Nucleus accumbens (tissue), 56 donors: ENCODE measurements at places on chromosomes 5 and 9.
A peak's percentile ranks its signal among the peaks of the same experiment; 100 is the strongest.

DNA sequence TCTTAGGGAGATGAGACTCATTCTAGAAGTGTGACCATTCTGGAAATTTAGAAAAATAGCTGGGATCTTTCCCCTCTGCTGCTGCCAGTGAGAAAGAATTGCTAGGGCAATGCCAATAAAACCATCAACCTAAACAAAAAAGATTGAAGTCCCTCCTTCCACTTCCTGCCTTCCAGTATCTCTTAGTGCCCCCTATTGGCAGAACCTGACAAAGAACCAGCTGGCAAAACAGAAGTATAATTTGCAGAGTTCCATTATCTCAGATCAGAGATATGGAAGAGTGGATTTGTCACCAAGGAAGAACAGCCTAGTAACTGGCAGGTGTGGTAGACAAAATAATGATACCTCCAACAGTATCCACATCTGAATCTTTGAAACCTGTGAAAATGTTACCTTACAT lies 13.8 kb upstream of the PLCXD3 start:
- DNase-seq: no peak

- no peak for DNase-seq
These were observed 3.0 kb upstream of the PCDH1 start for GRCh38 chr5:141880961-141881801.

- DNase-seq: no peak
These were observed 49.8 kb downstream of the LSM11 start for GRCh38 chr5:157793301-157793700.

DNA sequence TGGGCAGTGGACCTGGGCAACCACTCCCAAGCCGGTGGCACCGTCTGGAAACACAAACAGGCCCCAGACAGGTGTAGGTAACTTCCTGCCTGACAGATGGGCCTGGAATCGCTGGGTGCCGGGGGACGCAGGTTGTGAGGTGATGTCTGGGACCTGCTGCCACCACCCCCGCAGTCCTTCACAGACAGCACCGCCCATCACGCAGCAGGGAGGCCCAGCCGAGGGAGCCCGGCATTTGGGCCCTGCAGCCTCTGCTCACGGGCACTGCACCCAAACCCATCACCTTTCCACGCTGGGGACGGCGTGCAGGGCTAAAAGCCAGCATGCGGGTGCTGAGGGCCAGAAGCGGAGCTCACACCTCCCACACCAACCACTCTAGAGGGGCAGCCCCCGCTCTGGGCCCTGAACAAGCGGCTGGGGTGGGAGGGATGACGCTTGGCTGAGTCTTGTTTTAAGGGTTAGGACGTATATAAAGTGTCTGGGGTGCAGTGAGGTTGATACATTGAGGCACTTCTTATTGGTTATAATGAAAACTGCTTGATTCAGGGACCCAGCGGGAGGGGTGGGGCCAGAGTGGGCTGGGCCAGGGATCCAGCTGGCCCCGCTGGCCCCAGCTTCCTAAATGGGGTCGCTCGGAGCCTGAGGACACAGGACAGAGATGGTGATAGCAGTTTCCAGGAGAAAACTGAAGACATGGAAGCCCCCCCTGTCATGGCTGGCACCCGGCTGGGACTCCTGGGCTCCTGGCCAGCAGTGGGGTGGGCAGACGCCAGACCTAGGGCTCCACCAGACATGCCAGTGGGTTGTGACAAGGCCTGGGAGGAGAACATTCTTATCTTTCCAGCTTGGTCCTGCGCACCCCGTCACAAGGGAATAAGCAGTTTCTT lies 11.3 kb downstream of the MYMK start:
- DNase-seq: peak; percentile 23

DNA sequence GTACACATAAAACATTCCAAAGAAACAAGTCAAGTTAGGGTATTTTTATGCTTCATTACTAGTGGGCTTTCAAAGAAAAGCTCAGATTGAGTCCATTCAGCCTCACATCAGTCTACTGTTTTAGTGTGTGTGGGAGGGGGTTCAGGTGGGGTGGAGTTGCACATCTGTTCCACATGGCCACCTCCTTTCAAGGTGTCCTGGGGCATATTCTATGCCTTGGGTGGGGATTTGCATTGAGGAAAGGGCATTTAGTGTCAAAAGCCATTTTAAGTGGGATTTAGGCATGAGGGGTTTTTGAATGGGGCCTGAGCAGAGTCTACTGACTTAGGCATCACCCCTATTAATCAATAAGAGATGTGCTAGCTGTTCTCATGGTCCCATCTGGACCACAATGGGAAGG lies 983.1 kb downstream of the TLE4 start:
- DNase-seq: no peak

- no peak for DNase-seq
These were observed 33.0 kb downstream of the VAV2 start for GRCh38 chr9:133959171-133959570.

- no peak for DNase-seq
These were observed 54.8 kb downstream of the SV2C start for GRCh38 chr5:76137887-76138542.

DNA sequence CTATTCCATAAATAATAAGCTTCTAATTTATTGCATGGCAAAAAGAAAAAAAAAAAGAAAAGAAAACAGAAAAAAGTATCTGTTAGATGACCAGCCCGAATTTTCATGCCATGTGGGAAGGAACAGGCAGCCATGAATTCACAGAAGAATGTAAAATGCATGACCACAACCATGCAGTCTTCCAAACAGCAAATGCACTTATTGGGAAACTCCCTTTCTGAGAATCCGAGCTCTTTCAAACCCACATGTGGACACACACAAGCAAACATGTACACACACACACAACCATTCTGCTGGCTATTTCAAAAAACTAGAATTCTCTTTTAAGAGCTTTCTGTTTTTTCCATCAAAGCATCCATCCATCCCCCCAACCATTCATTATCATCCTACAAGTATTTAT lies 236.1 kb downstream of the DNAH5 start:
- DNase-seq: no peak

- DNase-seq: no peak
These were observed 153.6 kb downstream of the DTWD2 start for GRCh38 chr5:118834710-118835109.

- no peak for DNase-seq
These were observed 62.9 kb upstream of the IL17B start for GRCh38 chr5:149441986-149442385.

- no peak for DNase-seq
These were observed 22.2 kb upstream of the EEIG1 start for GRCh38 chr9:128002959-128003358.

GRCh38 chr5:7673658-7674057 lies 177.3 kb downstream of the CFAP90 start:
- DNase-seq: no peak

DNA sequence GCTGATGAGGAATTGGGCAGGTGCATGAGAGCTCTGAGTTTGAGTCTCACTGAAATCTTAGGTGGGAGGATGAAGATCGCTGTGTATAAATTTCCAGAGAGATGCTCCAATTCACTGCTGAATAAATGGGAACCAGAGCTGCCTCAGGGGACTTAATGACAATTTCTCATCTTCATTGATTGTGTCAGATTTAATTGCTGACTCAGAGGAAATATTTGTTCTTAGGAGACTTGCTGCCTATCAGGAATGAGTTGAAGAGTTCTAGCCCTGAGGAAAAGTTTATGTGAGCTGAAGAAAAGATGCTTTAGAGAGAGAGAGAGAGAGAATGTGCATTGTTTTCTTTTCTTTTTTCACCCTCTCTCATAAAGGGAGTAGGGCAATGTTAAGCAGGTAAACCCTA lies 827.5 kb upstream of the WWC1 start:
- no peak for DNase-seq

DNA sequence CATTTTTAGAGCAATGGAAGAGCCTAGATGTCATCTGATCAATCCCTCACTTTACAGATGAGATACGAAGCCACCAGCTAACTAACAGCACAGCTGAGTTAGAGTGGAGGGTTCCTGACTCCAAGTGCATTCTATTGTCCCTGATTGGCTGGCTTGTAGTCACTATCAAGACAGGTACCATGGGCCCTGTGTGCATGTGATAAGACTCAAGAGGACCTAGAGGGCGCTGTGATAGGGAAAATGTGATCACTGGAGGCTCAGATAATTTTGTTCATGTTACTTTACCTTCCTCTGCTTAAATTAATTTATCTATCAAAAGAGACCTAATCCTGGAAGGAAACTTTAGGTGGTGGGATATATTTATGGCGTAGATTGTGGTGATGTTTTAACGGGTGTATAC lies 19.5 kb upstream of the SNAPC3 start:
- DNase-seq: no peak

GRCh38 chr5:108379722-108380530 lies 2.0 kb downstream of the FBXL17 start:
- DNase-seq: no peak

- DNase-seq: no peak
These were observed 1.7 kb downstream of the TPM2 start for GRCh38 chr9:35687972-35688557.

GRCh38 chr5:37774912-37775483 lies 64.8 kb downstream of the GDNF start:
- no peak for DNase-seq

DNA sequence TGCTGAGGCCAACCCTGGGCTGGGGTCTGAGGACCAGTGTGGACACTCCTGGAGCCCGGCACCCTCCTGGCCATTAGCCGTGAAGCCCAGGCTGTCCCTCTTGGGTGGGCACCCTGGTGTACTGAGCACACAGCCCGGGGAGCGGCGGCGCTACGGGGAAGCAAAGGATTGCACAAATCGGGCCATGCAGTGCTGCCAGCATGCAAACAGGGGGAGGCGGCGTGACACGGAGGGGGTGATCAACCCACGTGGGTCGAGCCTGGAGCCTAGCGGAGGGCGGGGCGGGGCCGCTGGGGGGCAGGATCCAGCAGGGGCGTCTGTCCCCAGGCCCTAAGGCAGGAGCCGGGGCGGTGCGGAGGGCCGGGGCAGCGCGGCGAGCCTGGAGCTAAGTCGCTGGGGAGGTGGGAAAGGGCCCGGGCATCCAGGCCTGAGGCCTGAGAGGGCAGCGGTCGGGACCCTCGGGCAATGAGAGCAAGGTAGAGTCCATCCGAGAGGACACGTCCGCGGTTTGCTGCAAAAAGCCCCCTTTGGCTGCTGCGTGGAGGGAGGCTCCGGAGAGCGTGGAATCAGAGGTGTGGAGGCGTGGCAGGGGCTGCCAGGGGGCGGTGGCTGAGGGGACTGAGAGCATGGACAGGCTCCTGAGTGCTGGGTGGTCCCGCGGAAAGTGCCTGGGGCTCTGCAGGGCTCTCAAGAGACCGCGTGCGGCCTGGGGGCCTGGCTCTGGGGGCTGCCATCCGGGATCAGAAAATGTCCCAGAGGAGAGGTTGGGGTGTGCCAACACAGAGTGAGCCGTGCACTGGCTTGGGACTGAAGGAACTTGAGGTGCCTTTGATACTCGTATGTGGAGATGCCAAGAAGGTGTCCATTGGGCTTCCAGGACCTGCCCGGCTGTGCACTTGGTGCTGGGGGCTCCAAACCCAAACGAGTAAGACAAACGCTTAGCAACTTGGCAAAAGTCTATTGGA lies 94.2 kb downstream of the BARX1 start:
- no peak for DNase-seq

- no peak for DNase-seq
These were observed 120.6 kb upstream of the CCDC112 start for GRCh38 chr5:115417076-115417475.

GRCh38 chr5:43840424-43841125 lies 237.6 kb downstream of the NNT start:
- DNase-seq: no peak

DNA sequence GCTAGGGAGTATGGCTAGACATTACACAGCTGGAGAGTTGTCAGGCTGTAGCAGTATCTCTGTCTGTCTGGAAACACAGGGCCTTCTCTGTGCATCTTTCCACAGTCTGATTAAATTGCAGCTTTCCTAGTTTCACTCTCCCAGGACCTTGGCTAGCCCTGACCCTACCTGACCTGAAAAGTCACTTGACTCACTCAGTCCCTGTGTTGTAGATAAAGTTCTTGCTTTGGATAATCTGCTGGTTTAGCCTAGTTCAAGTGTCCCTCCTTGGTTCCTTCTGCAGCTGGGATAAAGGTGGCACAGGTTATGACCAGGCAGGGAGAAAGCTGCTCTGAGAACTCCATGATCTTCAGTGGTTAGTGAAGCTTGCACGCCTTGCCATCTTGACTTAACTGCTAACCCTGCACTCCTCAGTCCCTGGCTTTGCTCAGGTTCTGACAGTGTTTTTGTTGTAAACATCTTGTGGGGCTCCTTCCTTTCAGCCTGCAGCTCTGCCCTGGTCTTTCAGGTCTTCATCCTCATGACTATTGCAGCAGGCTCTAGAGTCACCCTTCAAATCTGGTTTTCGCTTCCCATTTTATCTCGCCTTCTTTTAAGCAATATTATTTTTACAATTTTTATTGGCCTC lies 101.0 kb downstream of the PIP5K1B start:
- DNase-seq: no peak

DNA sequence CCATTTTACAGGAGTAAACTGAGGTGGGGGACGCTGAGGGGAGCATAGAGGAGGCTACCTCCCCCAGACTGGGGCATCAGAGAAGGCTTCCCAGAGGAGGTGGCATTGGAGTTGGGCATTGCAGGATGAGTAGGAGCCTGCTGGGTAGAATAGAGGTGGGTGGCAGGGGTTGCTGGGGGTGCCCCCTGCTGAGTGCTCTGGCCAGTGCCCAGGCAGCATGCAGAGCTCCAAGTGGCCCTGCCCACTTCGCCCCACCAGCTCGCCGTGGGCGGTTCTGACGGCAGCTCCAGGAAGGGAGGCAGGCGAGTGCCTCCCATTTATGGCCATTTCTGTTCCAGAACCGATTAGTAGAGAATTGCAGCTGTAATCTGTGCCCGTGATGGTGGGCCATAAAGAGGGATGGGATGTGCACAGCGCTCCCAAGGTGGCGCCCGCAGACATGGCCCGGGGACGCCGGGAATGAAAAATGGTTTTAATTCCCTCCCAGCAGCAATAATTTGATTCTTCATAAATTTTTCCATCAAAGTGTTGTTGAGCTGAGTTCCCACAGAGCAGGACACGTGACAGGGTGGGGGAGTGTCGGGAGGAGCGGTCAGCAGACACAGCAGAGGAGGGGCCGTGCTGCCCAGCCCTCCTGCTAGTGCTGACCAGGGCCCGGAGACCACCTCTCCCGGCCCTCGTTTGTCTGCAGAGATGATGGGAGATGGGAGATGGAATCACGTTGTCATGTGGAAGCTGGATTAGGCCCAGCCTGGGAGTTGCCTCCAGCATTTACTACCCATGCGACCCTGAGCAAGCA lies 75.5 kb downstream of the LMX1B start:
- DNase-seq: no peak

- DNase-seq: no peak
These were observed 92.4 kb downstream of the EQTN start for GRCh38 chr9:27204578-27204977.

DNA sequence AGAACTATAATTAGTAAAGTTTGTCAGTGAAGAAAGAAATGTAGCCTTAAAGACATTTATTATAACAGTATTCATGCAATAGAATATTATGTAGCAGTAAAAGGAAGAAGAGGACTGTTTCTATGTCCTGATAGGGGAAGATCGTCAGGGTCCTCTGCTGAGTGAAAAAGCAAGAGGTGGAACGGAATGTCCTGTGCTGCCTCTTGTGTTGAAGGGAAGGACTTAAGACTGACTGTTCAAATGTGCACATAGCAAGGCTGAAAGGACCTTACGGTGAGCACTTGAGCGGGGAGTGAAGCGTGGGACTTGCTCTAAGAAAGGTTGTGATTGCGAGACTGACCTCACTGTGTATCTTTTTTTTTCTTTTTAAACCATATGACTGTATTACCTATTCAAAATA lies 63.2 kb downstream of the SNX24 start:
- no peak for DNase-seq
